ENCODE measurements at places on chromosomes 1 and 21.
A peak's percentile ranks its signal among the peaks of the same experiment; 100 is the strongest.

GRCh38 chr1:109864047-109864822 lies 46.4 kb upstream of the CSF1 start:
- DNase-seq, result peak; percentile 14

DNA sequence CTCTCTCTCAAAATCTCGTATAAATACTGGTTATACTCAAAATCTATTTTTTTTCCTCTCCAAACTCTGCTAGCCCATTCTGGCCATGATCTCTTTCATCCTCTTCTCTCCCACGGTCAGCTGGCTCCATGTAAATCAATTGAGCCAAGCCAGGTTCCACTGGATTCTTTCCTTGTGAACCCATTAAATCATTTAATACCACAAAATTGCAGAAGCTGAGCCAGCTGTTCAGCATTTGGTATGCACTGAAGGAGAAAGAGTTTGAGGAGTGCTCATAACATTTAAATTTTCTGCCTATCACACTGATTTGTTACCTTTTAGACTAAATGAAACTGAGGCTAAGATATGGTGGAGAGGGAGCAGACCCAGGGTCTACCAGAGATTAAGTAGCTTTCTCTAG lies 29.1 kb upstream of the TADA1 start:
- DNase-seq, result no peak

GRCh38 chr1:104733866-104734265 lies 984.2 kb downstream of the AMY1C start:
- DNase-seq, result no peak

DNA sequence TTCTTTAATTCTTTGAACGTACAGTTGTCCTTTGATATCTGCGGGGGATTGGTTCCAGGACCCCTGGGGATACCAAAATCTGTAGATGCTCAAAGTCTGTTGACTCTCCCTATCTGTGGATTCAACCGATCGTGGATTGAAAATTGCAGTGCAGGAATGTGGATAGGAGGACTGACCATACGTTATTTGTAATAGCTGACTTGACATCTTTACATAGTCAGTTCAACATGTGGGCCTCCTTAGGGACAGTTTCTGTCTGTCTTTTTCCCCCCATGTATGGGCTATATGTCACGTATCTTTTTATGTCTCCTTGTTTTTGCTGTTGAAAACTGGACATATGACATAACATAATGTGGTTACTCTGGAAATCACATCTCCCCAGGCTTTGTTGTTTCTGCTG lies 204.9 kb downstream of the DYRK1A start:
- DNase-seq, result no peak

GRCh38 chr1:10874351-10874750 lies 77.9 kb upstream of the CASZ1 start:
- no peak for DNase-seq

DNA sequence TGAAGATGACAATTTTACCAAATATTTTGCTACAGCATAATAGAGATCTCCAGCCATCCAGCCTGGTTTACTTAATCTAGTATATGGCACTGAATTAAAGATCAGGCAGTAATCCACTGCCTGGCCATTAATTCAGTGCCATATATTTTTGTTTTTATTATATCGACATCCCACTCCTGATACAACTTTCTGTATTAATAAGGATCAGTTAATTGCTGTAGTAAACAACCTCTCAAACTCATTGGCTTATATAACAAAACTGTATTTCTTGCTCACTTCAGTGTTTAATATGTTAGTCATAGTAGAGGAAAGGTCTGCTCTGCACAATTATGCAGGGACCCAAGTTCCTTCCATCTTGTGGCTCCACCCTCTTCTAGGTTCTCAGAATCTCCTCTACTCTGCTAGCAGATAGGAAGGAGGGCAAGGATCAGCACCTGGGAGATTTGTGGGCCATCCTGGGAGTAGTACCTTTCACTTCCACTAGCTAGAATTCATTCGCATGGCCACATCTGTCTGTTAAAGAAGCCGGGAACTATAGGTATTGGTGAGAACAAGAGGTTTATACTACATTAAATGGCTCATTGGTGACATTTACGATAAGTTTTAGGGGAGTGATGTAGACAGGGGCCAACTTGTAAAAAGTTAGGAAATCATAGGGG lies 3.6 kb upstream of the ZDHHC18 start:
- DNase-seq, result no peak

GRCh38 chr1:30322859-30323257 lies 400.5 kb downstream of the MATN1 start:
- no peak for DNase-seq

DNA sequence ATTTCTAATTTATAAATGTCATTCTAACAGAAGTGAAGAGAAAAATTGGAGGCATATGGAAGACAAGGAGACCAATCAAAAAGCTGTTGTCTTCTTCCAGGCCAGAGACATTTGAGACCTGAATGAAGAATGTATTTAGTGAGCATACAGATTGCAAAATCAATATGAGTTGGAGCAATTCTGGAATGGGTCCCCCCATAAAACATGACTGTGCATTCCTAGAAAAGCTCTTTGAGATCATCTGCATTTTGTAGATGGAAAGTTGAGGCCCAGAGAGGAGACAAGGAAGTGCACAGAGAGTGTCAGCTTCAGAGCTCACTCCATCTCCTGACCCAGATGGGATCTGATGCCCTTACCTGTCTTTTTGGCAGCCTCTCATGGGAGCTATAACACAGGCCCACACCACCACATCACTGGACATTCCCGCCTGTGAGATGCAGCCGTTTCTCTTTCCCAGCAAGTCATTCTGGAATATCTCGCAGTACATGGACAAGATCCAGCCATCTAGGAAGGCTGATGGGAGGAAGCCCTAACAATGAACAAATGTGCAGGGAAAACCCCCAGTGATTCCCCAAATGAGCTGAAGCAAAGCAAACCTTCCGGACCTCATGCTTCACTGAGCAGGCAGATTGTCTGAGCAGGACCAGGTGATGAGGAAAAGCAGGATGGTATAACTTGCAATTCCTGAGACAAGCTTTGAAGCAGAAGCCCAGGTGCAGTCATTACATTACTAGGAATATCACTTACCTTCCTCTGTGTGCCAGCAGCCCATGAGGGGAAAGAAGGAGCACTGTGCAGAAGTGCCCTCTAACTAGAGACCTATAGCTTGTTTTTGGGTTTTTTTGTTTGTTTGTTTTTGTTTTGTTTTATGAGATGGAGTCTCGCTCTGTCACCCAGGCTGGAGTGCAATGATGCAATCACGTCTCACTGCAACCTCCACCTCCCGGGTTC lies 445.6 kb downstream of the PLPP3 start:
- no peak for DNase-seq

- DNase-seq, result no peak
Observed at GRCh38 chr21:39071623-39072214, 111.5 kb downstream of the PSMG1 start.

- DNase-seq, result no peak
Observed at GRCh38 chr1:46153228-46153627, 20.8 kb upstream of the PIK3R3 start.

DNA sequence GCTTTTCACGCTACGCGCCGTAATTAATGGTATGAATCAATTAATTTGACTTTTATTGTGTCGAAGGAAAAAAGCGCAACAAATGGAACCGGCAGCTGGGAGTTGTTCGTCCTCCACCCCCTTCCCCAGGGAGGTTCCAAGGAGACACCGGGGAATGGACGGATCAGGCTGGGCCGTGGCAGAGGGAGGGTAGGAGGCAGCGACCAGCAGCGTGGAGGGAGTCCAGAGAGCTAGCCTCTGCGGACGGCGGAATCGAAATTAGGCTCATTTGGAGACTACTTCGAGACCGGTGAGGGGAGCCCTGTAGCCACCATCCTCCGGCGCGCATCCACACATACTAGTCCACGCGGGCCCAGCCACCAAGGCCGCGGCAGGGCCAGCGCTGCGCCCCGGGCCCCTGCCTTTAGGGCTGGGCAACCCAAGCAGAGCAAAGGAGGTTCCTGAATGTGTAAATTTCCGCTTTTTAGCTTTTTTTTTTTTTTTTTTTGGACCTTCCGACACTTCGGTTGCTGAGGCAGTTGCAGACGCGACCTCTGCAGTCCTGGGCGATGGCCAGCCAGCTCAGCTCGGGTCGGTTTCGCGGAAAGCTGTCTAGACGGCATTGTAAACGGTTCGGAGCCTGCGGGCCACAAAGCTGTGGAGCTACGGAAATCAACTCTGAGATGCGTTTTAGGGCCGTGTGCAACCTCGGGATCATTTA lies 2.2 kb upstream of the FOXD3 start:
- DNase-seq, result no peak

Data from KBM-7 (cell line).